ENCODE measurements at places on chromosomes 6 and 20. TPM values are rescaled to one million over a fixed set of nuclear protein-coding genes. Genes with fewer than 3 reads are reported as not detected.

Gene KCNK15
- 2.8 TPM for total RNA-seq

Gene TNFRSF21
- total RNA-seq = 61.2 TPM

Gene PBOV1
- total RNA-seq = not detected

DNA sequence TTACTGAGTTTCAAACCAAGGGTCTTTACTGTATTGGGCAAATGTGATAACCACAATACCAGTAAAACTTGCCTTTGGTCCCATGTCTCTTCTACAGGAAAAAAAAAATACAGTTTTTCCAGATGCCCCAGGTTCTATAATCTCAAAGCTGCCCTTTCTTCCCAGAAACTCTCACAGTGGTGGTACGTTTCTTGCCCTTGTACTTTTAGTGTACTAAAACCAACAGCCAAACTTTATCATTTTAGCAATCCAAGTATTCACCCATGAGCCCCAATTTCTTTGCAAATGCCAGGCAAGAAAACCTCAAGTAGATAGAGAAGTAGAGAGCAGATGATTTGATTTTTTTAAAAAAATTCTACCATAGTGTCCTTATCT is 157.8 kb downstream of the OR2B2 start:
- no peak for DNase-seq

- no peak for DNase-seq
These were observed 6.4 kb downstream of the MYLK4 start for GRCh38 chr6:2744209-2744771.

- no peak for DNase-seq
These were observed 57.4 kb downstream of the PREP start for GRCh38 chr6:105345506-105345905.

Measured in kidney epithelial cell (primary cell).